ENCODE measurements at places on chromosomes 6 and 20. TPM values are rescaled to one million over a fixed set of nuclear protein-coding genes. Genes with fewer than 3 reads are reported as not detected.

GRCh38 chr6:128966934-128967333 is 84.0 kb downstream of the LAMA2 start:
- no peaks in the 10 kb centered on the region for H3K36me3 ChIP-seq
- peaks cover 4% of the 10 kb centered on the region for H3K27me3 ChIP-seq
- no peak for DNase-seq
- H3K4me1 ChIP-seq: no peaks in the 10 kb centered on the region
- no peak overlapping the region for H3K4me3 ChIP-seq
- H3K27ac ChIP-seq: no peak overlapping the region

DNA sequence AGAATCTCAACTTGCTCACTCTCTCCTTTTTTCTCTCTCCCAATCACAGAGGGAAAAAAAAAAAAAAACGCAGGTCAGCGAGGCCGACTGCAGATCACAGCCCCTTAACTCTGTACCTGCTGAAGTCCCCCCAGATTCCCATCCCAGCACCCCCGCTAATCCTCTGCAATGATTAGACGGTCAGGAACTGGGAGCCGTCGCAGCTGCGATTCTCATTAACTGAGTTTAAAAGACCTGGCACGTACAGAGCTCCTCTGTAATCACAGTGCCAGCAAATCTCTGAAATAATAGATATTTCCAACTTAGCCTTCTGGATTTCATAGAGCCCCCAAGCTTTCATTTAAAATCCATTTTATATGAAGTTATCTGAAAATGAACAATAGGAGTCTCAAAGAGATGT is 84.4 kb downstream of the ANKRD60 start:
- DNase-seq: no peak
- no peak overlapping the region for H3K4me3 ChIP-seq
- peaks cover 2% of the 10 kb centered on the region for H3K27me3 ChIP-seq

- H3K36me3 ChIP-seq: no peaks in the 10 kb centered on the region
- H3K27ac ChIP-seq: no peak overlapping the region
- no peak for DNase-seq
- H3K4me3 ChIP-seq: no peak overlapping the region
These were observed 434.2 kb upstream of the CDH4 start for GRCh38 chr20:60817891-60818290.

- H3K4me1 ChIP-seq: no peaks in the 10 kb centered on the region
- H3K4me3 ChIP-seq: no peak overlapping the region
- H3K27me3 ChIP-seq: no peaks in the 10 kb centered on the region
- H3K27ac ChIP-seq: no peak overlapping the region
These were observed 24.5 kb downstream of the CLIC5 start for GRCh38 chr6:45991189-45991588.

DNA sequence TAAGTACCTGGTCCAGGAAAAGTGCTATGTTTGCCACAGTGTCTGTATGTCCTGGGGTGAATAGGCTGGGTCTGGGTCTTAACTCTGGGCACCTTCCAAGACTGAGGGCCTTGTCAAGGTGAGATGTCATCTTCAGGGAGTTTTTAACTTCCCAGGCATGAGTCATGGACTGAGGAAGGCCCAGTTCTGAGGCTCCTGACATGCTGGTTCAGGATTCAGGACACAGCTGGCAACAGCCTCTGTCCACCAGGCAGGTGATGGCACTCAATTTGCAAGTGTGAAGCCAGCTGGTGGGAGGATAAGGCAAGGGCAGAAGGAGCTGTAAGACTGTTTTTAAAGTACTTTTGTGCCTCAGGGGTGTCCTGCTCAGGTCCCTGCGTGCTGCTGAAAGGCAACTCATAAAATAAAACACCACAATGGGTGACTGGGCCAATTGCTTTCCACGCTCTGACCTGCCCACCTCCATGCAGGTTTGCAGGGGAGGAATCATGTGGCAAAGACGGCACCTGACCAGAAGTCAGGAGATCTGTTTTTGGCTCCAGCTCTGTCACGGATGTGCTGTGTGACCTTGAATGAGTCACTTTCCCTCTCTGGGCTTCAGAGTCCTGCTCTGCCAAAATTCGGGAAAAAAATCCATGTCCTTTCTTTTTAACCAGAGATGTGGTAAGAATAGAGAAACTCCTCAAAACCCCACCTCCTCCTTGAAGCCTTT is 4.9 kb upstream of the PACSIN1 start:
- H3K4me1 ChIP-seq: peaks cover 5% of the 10 kb centered on the region
- H3K27ac ChIP-seq: no peak overlapping the region
- H3K4me3 ChIP-seq: no peak overlapping the region
- no peaks in the 10 kb centered on the region for H3K36me3 ChIP-seq

GRCh38 chr20:22389836-22390542 is 194.4 kb downstream of the FOXA2 start:
- no peak overlapping the region for H3K27ac ChIP-seq
- no peak for DNase-seq
- no peaks in the 10 kb centered on the region for H3K4me1 ChIP-seq
- H3K27me3 ChIP-seq: peaks cover 2% of the 10 kb centered on the region
- H3K36me3 ChIP-seq: no peaks in the 10 kb centered on the region

DNA sequence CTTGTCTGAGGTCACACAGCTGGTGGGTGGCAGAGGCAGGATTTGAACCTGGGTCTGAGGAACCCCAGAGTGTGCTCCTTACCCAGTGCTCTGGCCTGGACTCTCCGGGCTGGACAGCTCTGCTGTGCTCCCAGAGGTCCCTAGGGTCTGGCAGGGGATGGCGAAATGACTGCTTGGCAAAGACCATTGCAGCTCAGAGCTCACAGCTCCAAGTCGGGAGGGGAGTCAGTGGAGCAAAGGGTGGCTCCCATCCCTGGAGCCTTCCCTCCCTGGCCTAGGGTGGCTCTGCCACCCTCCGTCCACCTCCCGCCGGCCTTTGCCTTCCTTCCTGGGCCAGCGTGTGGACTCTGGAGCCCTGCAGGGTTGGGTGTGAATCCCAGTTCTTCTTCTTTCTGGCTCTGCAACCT is 17.5 kb downstream of the CEBPB start:
- DNase-seq: no peak
- peaks cover 15% of the 10 kb centered on the region for H3K4me1 ChIP-seq
- H3K27me3 ChIP-seq: peaks cover 31% of the 10 kb centered on the region
- H3K27ac ChIP-seq: no peak overlapping the region
- no peak overlapping the region for H3K4me3 ChIP-seq
- peaks cover 8% of the 10 kb centered on the region for H3K36me3 ChIP-seq

DNA sequence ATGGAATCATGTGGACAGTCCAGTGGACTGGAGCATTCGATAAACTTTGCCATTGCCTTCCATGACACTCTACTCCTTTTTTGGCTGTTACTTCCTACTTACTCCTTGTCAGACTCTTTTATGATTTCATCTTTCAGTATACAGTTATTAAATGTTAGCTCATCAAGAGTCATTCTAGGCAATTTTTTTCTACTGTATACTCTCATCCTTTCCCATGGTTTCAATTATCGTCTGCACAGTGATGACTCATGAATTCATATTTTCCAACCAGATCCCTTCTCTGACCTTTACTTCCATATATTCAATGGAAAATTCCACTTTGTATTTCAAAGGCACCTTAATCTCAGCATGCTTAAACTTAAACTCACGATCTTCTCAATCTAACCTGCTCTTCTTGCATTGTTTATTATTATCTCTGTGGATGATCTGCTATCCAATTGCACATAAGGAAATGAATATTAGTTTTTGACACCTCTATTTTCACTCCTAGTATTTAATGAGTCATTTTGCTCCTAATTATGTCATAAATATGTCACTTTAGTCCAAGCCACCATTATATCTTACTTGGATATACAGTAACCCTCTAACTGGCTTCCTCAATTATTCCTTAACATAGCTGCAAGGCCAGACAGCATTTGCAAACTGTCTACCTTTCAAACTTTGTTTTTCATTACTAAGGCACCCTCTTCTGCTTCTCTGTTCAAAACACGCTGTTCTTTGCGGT is 427.5 kb downstream of the PHF3 start:
- H3K4me1 ChIP-seq: no peaks in the 10 kb centered on the region
- no peak for DNase-seq
- H3K36me3 ChIP-seq: no peaks in the 10 kb centered on the region
- no peaks in the 10 kb centered on the region for H3K27me3 ChIP-seq
- no peak overlapping the region for H3K4me3 ChIP-seq
- H3K27ac ChIP-seq: no peak overlapping the region

GRCh38 chr20:40268321-40269075 is 420.5 kb downstream of the MAFB start:
- no peaks in the 10 kb centered on the region for H3K36me3 ChIP-seq
- no peaks in the 10 kb centered on the region for H3K4me1 ChIP-seq
- DNase-seq: no peak
- H3K27me3 ChIP-seq: no peaks in the 10 kb centered on the region
- H3K27ac ChIP-seq: no peak overlapping the region

DNA sequence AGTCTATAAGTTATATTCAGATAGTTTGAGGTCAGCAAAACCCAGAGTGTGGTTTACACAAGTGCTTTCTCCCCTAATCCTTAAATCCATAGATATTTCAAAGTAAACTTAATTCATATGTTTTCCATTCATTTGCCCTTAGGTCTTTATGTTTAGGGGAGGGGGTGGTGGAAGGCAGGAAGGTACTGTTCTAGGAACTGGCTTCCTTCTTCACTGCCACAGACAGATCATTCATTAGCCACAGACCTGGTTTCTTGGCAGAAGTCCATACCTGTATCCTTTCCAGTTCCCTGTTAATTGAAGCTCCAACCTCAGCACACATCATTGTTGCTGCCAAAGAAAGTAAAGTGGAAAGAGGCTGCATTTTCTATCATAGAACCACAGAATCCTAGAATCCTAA is 123.0 kb downstream of the AIG1 start:
- H3K4me3 ChIP-seq: no peak overlapping the region
- no peaks in the 10 kb centered on the region for H3K27me3 ChIP-seq
- H3K27ac ChIP-seq: no peak overlapping the region
- no peak for DNase-seq

- no peak overlapping the region for H3K27ac ChIP-seq
- H3K4me1 ChIP-seq: no peaks in the 10 kb centered on the region
These were observed 671.2 kb downstream of the EPHA7 start for GRCh38 chr6:92748131-92748530.

GRCh38 chr6:105795913-105796517 is 290.1 kb upstream of the PRDM1 start:
- H3K27ac ChIP-seq: no peak overlapping the region
- no peak for DNase-seq
- peaks cover 2% of the 10 kb centered on the region for H3K36me3 ChIP-seq
- H3K27me3 ChIP-seq: peaks cover 6% of the 10 kb centered on the region
- peaks cover 23% of the 10 kb centered on the region for H3K4me1 ChIP-seq

- H3K4me3 ChIP-seq: no peak overlapping the region
- peaks cover 30% of the 10 kb centered on the region for H3K27me3 ChIP-seq
- H3K27ac ChIP-seq: no peak overlapping the region
- no peaks in the 10 kb centered on the region for H3K36me3 ChIP-seq
- peaks cover 1% of the 10 kb centered on the region for H3K4me1 ChIP-seq
- no peak for DNase-seq
These were observed 93.5 kb downstream of the SNAP25 start for GRCh38 chr20:10312111-10312510.

Gene CRIP3
- 0.62 TPM for total RNA-seq

Gene C6orf52
- 0.54 TPM for total RNA-seq

Gene SYCP2L
- total RNA-seq: not detected

Gene ATP9A
- total RNA-seq: 1.1 TPM

Gene PGC
- total RNA-seq: not detected

Gene LPIN3
- total RNA-seq: 2.2 TPM

Gene TRIM31
- not detected for total RNA-seq

Gene EDN3
- 0.39 TPM for total RNA-seq

Gene FRMD1
- total RNA-seq: not detected
